Omental fat pad (tissue), 4 donors: ENCODE measurements at places on chromosomes 7 and 10.
A peak's percentile ranks its signal among the peaks of the same experiment; 100 is the strongest.

DNA sequence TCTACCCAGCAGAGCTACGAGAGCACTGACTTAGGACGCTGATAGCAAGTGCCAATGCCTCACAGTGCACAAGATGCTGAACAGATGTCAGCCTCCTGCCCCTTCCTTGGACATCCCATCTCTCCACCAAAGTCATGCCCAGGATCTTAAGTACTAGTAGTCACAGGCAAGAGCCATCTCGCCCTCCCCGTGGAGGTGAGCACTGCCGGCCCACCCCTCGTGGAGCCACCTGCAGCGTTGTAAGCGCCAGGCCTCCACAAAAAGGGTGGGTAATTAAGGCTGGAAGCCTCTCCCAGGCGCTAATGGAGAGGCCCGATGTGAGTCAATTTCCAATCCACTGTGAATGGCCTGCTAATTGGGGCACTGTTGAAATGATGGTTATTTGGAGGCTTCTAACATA lies 156.2 kb downstream of the GRID1 start:
- no peak for DNase-seq

GRCh38 chr10:24879861-24880260 lies 72.5 kb downstream of the PRTFDC1 start:
- no peak for DNase-seq

GRCh38 chr7:137475966-137476365 lies 132.4 kb upstream of the PTN start:
- DNase-seq = no peak

- no peak for DNase-seq
Measured at GRCh38 chr10:72175149-72175548, 40.7 kb upstream of the ANAPC16 start.

GRCh38 chr7:8190119-8190895 lies 71.7 kb downstream of the ICA1 start:
- peak; percentile 30 for DNase-seq

DNA sequence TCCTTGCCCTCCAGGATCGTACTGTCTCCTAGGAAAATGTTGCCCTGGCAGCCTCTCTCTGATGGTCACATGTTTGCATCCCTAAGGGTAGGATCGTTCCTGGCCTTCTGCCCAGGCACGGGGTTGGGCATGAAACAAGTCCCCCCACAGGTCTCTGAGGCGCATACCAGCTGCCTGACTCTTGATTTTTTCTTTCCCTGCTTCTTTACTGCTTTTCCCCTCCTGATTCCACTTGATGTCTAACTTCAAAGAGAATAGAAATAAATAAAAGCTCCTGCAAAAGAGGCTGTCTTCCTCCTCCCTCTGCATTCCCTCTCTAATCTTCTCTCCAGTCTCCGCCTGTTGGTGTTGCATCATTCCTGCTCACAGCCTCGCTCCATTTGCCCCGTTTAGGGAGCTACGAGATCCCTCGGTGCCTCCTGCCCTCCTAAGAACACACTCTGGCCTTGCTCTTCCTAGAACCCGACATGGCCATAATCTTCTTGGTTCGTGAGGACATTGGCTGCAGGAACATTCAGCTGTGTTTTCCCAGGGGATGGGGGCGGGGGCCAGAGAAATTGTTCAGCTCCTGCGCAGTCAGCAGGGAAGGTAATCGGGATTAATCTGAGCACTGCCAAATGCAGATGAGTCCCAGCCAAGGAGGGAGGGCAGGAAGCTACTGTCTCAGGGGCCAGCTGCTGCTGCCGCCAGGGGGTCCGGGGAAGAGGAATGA lies 26.0 kb downstream of the LEP start:
- DNase-seq = no peak

DNA sequence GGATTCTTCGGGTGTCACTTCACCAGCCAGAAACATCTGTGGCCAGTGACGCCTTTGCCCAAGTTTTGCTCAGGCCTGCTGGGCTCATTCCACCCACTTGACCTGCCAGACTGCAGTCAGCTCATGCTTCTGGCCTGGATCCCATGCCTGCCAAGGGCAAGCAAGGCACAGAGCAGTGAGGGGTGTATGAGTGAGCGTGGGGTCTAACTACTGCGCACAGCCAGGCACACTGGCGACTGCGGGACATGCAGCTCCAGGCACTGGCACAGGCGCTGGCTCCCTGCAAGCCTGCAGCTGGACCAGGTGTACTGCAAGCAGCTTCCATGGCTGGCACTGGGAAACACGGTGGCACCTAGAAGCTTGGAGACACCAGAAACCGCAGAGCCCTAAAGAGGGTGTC lies 80.1 kb downstream of the MTERF1 start:
- no peak for DNase-seq
